Stimulated activated CD4-positive, alpha-beta T cell treated with anti-CD3 and anti-CD28 coated beads, Interleukin-15, amount 100 ng/mL, for 1 hour (primary cell): ENCODE measurements at places on chromosomes 4 and X.

- DNase-seq = peak; percentile 2
These were observed 128.5 kb upstream of the ARX start for GRCh38 chrX:25144043-25144940.

DNA sequence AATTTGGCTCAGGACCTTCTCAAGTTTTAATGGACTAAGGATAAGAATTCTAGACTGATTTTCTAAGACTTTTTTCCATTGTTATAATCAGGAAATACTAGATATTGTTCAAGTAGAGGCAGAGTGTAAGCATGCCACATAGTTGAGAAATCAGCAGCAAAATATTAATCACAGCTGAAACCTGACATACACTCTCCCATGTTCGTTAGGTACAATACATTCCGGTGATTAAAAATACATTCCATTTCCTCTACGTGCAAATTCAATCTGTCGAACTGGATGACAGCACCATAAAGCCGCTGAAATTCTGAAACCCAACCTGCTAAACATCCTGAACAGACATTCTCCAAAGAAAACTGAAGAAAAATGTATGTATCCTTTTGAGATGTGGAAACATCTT, 587.6 kb upstream of the DIPK2B start:
- no peak for DNase-seq

- DNase-seq = no peak
These were observed 5.6 kb upstream of the CT45A1 start for GRCh38 chrX:135707880-135708279.

GRCh38 chr4:100574607-100575006, 56.8 kb upstream of the EMCN start:
- DNase-seq = no peak

- DNase-seq = no peak
These were observed 50.0 kb downstream of the RTL5 start for GRCh38 chrX:72081605-72082320.

DNA sequence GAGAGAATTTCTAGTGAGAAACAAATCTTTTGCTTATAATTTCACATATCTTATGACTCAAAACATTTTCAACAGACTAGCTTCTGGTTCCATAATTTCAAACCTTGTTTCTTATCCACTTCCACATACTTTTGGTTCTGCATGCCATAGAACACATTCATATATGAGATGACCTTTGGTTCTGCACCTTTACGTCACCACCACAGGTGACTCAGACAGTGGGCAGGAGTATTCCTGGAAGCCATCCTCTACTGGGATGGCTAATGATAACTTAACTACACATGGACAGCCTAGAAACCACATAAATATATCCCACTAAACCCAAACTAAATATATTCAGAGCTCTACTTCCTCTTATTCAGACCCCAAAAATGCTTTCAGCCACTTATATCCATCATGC, 133.3 kb downstream of the DCK start:
- no peak for DNase-seq

DNA sequence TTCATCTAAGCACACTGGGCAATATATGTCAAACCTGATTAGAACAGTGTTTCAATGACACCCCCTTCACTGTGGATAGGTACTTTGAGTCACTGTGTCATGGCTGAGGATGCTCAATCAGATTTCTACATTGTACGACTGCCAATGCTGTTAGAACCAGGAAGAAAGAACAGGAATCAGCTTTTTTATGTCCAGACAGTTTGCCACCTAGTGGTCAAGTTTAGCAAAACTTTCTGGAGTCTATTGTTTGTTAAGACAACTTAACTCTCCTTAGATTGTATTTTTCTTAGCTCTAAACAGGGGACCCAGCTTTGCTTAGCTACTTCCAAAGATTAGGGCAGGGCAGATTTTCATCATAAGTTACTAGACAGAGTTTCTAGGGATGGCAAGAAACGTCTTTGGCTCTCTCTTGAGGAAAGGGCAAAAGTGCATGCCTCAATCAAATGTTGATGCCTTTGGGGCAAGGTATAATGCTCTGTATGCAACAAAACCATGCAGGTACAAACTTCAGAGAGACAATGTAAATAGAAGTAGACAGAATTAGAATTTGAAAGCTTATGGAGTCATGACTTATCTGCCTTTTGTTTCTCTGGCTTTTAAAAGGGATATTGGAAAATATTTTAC, 40.5 kb upstream of the BMP3 start:
- DNase-seq = no peak

GRCh38 chr4:165927815-165928214, 54.8 kb downstream of the TLL1 start:
- DNase-seq = no peak

GRCh38 chr4:107838861-107839565, 14.3 kb downstream of the SGMS2 start:
- DNase-seq = no peak

DNA sequence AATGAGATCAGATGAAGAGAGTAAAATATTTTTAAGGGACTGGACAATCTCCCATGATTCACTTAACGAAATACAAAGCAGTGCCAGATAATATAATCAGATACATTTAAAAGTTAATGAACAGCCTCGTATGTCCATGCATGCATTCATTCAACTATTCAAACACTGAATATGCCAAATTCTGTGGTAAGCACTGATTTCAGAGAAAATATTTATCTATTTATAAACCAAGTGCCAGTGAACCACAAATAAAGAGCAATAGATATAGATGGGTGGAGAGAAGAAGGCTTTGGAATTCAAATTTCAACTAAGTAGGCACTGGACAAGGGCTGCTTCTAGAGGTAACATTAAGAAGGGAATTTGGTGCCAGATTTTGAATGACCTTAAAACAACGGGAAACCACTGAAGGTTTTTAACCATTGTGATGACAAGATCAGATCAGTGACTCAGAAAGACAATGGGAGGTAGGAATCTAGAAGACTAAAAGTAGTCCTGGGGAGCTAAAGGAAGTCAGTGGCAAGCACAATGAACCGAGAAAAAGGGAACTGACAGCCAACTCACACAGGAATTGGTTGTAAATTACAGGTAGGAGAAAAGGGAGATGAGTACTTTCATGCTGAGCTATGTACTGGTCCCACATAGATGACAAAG, 14.2 kb downstream of the ELOVL6 start:
- DNase-seq = no peak

DNA sequence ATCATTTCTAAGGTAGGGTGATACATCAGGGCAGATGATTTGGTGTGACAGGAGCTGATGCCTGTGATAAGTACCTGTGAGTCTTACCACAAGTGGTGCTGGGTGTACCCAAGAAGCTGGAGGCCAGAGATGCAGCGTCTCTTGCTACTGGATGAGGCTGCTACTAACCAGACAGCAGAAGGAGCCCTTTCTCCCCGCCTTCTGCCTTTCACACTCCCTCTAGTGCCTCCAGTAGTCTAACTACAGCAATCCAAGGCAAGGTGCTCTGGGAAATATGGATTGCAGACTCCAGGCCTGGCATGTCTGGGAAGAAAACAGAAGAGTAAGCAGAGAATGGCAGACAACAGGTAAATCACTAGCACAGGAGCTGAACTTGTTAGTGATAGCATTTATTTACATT, 470.8 kb downstream of the NKX6-1 start:
- no peak for DNase-seq
